Stimulated activated naive CD8-positive, alpha-beta T cell treated with anti-CD3 and anti-CD28 coated beads, Interleukin-15, Interleukin-2, amounts not matched to agents 100 U/mL and 50 U/mL, for 24 hours (primary cell): ENCODE measurements at places on chromosomes 2 and 18.

DNA sequence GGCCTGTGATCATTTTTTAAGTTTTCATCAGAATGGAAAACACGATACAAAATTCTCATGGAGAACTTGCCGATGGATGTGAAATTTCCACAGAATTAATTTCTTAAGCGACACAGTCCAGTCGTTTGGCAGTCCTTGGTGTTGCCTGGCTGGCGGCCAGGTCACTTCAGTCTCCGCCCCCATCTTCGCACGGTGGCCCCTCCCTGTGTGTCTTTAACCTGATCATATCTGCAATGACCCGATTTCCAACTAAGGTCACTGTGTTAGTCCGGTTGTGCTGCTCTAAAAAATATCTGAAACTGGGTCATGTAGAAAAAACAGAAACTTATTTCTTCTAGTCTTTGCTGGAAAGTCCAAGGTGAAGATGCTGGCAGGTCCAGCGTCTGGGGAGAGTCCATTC lies 44.5 kb upstream of the COPS8 start:
- no peak for DNase-seq

DNA sequence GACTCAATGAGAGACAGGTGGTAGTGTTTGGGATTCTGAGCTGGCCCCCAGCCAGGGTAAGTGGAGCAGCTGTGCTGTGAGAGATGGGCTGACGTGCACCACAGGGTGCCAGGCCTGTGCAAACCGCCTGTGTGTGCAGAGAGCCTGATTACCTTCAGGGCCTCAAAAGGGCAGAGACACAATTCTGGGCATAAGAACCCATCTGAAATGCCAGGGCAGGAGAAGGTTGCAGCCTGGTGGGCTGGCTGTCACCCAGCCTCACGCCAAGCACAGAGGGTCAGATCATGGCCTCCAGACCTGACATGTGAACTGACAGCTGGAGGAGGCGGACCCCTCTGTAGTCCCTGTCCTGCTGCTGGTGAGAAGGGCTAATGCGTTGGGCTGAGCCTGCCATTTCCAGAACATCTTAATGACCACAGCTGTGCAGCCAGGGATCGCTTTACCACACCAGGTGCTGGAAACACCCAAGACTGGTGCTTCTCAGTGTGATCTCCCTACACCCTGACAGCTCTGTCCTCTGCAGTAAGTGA lies 100.9 kb downstream of the ARL4C start:
- no peak for DNase-seq

GRCh38 chr2:177397481-177398289 lies 5.1 kb downstream of the AGPS start:
- no peak for DNase-seq

DNA sequence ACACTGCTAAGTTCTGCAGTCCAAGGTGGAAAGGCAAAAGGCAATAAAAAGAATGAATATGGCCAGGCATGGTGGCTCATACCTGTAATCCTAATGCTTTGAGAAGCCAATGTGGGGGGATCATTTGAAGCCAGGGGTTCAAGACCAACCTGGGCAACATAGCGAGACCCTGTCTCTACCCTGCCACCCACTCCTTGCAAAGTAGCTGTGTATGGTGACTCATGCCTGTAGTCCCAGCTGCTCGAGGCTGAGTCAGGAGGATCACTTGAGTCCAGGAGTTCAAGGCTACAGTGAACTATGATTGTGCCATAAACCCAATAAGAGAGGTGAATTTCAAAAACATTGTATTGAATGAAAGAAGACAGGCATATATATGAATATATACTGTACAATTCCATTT lies 2.4 kb downstream of the MYL12B start:
- peak; percentile 10 for DNase-seq
